ENCODE measurements at places on chromosomes 5 and 9. TPM values are rescaled to one million over a fixed set of nuclear protein-coding genes. Genes with fewer than 3 reads are reported as not detected.

LHX3 gene
- total RNA-seq = 0.09 TPM

ECSCR gene
- not detected for total RNA-seq

ANKH gene
- 23.2 TPM for total RNA-seq

CMYA5 gene
- total RNA-seq = 0.07 TPM

VLDLR gene
- total RNA-seq = 24.2 TPM

SLIT3 gene
- total RNA-seq = 21.9 TPM

All from A549 treated with DMSO at 1 μM for 4 hours (cell line).